Right lobe of liver (tissue), 6 donors: ENCODE measurements at places on chromosomes 4 and X.

DNA sequence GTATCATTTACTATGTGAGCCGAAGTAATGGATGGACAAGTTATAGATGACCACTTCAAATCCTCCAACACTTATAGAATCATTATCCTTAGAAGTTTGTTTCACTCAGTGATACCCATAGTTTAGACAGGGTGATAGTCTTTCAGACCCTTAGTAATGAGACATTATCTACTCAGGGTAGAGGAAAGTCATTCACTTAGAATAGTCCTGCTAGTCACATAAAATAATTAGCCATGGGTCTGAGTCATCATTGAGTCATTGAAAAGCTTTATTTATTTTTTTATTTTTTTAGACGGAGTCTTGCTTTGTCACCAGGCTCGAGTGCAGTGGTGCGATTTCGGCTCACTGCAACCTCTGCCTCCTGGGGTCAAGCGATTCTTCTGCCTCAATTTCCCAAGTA lies 321.7 kb upstream of the FSTL5 start:
- no peak for DNase-seq

DNA sequence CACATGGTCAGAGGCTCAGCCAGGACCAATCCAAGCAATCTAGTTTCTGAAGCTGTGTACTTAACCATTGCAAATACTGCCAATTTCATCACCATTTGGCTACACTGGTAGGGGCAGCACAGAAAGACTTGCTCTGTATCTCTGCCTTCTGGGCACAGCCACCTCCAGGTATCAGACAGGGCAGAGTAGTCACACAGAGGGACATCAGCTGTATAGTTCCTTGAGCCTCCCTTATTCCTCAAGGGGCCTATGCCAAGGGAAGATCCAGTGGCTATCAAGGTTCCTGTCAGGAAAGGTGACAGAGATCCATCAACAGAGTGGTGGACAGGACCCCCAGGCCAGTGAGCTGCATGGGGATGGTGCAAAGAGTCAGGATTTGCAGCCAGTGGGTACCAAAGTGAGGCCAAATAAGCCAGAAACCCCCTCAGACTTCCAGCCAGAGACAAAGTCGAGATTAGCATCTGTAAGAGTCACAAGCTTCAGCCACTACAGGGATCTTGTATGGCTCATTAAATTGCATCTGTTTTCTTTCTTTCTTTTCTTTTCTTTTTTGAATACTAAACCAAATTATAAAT lies 381.6 kb upstream of the CPEB2 start:
- DNase-seq: no peak

- no peak for DNase-seq
Observed at GRCh38 chrX:65772842-65773241, 105.4 kb downstream of the MSN start.

DNA sequence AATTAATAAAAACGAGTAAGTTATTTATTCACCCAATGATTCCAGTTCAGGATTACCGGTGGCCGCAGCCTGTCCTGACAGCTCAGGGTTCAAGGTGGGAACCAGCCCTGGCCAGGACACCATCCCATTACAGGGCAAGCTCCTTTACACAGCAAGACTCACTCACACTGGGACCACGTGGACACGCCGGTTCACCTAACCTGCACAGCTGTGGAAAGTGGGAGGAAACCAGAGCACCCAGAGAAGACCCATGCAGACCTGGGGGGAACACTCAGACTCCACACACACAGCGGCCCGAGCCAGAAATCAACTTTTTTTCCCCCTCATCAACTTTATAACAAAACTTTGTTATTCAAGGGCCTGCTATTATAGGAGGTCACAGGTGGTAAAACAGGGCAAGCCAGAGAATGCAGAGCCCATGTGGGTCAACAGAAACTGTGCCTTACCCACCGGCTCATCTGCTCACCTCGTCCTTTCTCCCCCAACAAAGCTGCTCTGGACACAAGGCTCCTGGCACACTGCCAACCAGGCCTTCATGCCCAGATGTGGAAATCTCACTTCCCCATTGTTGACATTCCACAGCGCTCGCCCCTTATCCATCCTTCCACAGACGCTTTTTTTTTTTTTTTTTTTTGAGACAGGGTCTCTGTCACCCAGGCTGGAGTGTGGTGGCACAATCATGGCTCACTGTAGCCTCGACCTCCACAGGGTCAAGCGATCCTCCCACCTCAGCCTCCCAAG lies 8.0 kb upstream of the ODAPH start:
- DNase-seq: no peak

DNA sequence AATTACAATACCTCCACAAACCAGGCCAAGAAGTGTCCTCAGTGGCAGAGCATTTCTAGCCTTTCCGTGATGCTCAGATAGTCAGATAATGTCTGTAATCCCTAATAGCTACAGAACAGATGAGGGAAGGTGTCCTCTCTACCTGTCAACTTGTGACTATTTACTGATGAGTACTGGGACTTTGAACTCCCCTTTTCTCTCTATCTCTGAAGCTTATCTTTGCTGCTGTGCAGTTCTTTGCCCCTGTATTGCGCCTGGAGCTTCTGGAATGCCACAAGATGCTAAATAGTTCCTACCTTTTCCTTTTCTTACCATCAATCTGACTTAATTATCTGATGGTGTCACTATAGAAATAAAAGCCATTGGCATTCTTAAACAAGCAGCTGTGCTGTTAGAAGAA lies 30.5 kb downstream of the FGF2 start:
- DNase-seq: no peak

- DNase-seq: peak; percentile 88
Observed at GRCh38 chr4:1726146-1726934, 5.0 kb downstream of the TACC3 start.

DNA sequence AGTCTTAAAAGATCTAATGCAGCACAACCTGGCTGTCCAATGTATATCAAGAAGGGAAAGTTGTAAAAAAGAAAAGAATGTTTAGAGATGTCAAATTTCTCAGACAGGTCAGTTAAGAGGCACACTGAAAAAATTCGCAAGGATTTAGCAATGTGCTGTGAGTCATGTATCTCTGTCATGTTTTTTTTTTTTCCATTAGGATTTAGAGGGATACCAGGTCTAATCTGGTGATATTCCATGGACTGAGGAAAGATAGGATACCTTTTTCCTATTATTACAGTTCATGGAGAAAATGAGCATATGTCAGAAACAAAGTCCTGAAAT lies 815.4 kb upstream of the PCDH10 start:
- no peak for DNase-seq

- no peak for DNase-seq
Observed at GRCh38 chr4:18513861-18514260, 492.3 kb upstream of the LCORL start.
